NCI-H1417 (cell line): ENCODE measurements at places on chromosomes 7 and 10.

- DNase-seq, result no peak
Measured at GRCh38 chr10:71015674-71016073, 127.3 kb upstream of the PCBD1 start.

- DNase-seq, result no peak
Measured at GRCh38 chr7:127396184-127396583, 3.7 kb upstream of the ZNF800 start.

- DNase-seq, result no peak
Measured at GRCh38 chr7:93231259-93231658, 907 bp upstream of the VPS50 start.

DNA sequence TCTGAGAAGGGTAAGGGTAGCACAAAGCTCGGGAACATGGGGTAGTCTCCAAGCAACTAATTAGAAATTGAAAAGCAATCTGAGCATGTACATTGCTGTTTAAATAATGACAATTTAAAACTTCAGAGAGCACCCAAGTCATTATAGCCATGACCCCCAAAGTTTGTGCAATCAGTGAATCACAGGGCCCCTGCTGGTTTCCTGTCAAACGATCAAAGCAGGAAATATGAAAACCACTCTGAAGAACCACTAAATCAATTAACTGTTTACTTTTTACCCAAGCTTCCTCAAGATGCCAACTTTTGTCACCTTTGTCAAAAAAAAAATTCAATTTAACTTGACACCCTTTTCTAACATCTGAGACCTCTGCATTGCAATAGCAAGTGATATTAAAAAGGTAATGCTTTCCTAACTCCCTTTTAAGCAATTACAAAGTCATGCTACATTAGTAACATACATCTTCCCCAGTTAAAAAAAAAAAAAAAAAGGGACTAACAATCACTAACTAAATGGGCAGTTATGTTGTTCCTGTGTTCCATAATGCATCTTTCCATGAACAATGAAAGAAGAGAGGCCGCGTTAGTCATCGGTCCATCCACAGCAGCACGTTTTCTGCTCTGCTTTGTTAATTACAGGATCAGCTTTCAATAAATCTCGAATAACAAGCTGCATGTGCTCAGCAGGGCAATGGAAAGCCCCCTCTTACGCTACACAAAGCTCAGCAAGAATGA lies 80.6 kb downstream of the ETV1 start:
- peak; percentile 62 for DNase-seq

GRCh38 chr7:111240371-111240770 lies 149.4 kb downstream of the LRRN3 start:
- peak; percentile 83 for DNase-seq

GRCh38 chr7:100396421-100396982 lies 23.2 kb downstream of the PILRA start:
- DNase-seq, result no peak

- peak; percentile 13 for DNase-seq
Measured at GRCh38 chr10:100889546-100889945, 23.2 kb upstream of the SLF2 start.

DNA sequence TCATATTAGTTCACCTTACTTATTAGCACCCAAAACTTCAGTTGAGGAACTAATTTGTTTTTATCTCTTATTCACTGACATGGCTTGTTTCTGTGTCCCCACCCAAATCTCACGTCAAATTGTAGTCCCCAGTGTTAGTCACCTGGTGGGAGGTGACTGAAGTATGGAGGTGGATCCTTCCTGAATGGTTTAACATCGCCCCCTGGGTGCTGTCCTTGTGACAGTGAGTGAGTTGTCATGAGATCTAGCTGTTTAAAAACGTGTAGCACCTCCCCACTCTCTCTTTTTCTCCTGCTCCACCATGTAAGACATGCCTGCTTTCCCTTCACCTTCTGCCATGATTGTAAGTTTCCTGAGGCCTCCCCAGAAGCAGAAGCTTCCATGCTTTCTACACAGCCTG lies 75.0 kb upstream of the HECTD2 start:
- DNase-seq, result no peak

DNA sequence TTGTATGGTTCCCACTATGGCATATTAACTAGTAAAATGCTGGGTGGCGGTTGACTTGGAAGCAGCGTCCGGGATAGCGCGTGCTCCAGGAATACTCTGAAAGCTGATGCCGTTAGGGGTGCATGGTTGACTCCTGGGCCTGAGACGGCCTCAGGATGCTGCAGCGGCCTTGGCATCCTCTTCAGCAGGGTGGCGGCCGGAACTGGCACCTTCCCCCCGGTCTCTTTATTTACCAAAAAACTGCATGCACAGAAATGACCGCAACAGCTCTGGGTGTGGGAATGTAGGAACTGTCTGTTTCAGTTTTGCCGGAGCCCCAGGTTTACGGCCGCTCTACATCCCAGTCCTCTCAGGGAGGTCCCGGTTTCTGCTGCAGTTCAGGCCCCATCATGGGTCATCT lies 28.8 kb downstream of the PFKP start:
- DNase-seq, result no peak

- no peak for DNase-seq
Measured at GRCh38 chr10:132548106-132548823, 10.7 kb downstream of the INPP5A start.

DNA sequence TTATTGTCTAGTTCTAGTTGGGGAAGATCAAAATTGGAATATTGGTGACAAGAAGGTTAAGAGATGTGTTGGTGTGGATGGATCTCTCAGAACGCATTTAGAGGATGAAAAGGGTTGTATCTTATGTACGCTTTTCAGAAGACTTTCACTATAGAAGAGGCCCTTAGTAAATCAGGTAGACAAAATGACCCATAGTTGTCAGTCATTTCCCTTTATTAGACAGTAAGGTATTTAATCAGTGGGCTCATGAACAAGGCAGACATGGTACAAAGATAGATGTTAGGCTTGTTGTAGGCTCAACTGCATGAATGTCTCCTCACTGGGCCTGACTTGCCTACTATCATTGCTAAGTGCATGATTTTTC lies 359.2 kb downstream of the PHF14 start:
- DNase-seq, result no peak
